ENCODE measurements at places on chromosomes 1 and 21.

GRCh38 chr21:40334159-40334558 lies 466.9 kb downstream of the PCP4 start:
- DNase-seq: no peak

DNA sequence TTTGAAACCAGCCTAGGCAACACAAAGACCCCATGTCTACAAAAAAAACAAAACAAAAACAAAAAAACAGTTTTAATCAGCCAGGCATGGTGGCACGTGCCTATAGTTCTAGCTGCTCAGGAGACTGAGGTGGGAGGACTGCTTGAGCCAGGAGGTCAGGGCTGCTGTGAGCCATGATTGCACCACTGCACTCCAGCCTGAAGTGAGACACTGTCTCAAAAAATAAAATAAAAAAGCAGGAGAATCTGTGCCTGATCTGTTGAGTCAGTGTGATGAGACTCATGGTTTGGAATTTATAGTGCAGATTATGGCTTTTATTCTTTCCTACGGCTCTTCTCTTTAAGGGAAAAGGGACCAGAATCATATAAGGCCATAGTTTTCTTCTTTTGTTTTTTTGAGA lies 16.5 kb downstream of the TRIT1 start:
- no peak for DNase-seq

DNA sequence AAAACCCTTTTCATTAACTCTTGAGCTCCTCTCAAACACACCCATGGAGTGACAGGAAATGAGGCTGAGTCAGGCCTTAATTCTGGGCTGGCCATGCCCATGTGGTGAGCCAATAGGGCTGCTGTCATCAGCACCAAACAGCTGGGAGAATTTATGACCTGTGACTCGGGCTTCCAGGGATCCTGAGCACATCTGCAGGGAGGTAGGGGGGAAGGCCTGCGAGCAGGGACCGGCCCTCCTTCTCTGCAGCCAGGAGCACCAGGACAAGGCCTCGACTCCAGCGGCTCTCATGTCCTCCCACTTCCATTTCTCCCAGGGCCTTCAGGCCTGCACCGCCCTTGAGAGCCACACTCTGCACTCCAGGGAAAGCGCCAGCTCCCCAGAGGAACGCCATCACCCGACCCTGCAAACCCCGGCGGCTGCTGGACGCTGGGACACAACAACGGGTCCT lies 14.6 kb downstream of the RIPK4 start:
- DNase-seq: no peak

DNA sequence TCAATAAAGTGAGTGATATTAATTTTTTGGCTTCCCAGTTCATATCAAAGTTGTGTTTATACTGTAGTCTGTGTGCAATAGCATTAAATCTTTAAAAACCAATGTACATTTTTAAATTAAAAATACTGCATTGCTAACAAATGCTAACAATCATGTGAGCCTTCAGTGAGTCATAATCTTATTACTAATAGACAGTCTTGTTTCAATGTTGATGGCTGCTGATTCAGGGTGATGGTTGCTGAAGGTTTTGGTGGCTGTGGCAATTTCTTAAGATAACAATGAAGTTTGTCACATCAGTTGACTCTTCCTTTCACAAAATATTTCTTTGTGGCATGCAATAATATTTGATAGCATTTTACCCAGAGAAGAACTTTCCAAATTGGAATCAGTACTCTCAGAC lies 109.0 kb downstream of the ZMYM4 start:
- no peak for DNase-seq

GRCh38 chr1:10360045-10360444 lies 38.8 kb upstream of the PGD start:
- no peak for DNase-seq

DNA sequence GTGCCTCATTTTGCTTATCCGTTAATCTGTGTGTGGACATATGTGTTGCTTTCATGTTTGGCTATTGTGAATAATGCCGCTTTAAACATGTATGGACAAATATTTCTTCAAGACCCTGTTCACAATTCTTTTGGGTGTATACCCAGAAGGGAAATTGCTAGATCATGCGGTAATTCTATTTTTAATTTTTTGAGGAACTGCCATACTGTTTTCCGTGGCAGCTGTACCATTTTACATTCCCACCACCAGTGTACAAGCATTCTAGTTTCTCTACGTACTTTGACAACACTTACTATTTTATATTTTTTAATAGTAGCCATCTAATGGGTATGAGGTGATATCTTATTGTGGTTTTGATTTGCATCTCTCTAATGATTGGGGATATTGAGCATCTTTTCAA lies 7.1 kb upstream of the NID1 start:
- DNase-seq: no peak

DNA sequence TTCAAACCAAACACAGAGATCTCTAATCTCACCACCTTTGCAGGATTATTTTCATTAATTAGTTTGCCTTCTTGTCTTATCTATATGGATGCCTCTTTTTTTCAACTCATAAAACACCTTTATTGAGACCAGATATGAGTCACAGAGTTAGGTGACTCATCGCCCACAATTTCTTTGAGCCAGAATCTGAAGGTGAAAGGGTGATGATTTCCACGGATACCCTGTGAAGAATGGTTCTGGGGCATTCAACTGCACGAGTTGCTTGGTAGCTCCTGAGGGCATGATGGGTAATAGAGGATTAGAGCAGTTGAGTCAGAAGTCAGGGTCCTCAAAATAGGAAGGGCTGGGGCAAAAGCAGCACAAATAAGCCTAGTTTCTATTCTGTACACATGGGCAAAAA lies 128.2 kb downstream of the TBX19 start:
- DNase-seq: peak; percentile 35
